Immature natural killer cell (primary cell): ENCODE measurements at places on chromosomes 6 and 20. TPM values are rescaled to one million over a fixed set of nuclear protein-coding genes. Genes with fewer than 3 reads are reported as not detected.

The GPR31 gene
- polyA plus RNA-seq = not detected

The HCK gene
- polyA plus RNA-seq = 8.8 TPM

The TPD52L1 gene
- polyA plus RNA-seq = 5.2 TPM

DNA sequence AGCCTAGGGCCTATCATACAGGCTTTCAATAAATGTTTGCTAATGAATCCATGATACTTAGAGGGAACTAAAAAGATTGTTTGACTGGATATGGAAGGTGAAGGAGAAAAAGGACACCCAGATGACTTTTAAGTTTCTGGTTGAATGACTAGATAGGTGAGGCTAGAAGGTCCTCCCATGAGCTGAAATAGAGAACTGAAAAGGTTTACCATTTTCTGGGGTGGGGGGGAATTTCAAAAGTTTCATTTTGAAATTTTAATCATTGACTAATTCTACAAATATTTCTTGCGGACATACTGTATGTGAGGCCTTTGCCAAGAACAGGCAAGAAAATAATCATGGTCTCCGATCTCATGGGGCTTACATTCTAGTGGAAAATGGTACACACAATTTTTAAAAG, 17.9 kb upstream of the ZBTB2 start:
- H3K27ac ChIP-seq = peak overlapping the region; percentile 56
- peaks cover 12% of the 10 kb centered on the region for H3K36me3 ChIP-seq
- DNase-seq = no peak
- peaks cover 59% of the 10 kb centered on the region for H3K4me1 ChIP-seq
- no peak overlapping the region for H3K4me3 ChIP-seq

DNA sequence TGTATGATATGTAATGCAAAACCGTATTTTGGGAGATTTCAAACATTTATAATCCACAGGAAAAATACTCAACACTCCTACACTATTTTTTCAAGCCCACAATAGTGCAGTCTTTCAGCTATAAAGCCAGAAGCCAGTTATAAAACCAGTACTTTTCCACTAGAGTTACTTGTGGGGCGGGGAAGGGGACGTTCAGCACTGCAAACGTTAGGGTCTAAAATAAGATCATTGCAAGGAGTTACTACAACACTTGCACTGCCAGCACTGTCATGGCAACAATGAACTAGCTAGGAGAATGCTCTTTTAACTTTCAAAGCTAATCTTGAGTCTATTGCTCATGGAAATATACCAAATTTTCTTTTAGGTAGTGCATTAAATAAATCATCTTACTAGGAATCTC, 14.7 kb downstream of the SESN1 start:
- DNase-seq = no peak
- no peaks in the 10 kb centered on the region for H3K27me3 ChIP-seq
- peaks cover 4% of the 10 kb centered on the region for H3K36me3 ChIP-seq
- no peak overlapping the region for H3K4me3 ChIP-seq

GRCh38 chr6:111706841-111707391, 101.2 kb upstream of the TRAF3IP2 start:
- no peak for DNase-seq
- H3K36me3 ChIP-seq = peaks cover 45% of the 10 kb centered on the region
- no peaks in the 10 kb centered on the region for H3K27me3 ChIP-seq
- peaks cover 52% of the 10 kb centered on the region for H3K4me1 ChIP-seq
- no peak overlapping the region for H3K4me3 ChIP-seq

GRCh38 chr20:4607287-4607713, 114.4 kb upstream of the PRND start:
- no peak overlapping the region for H3K27ac ChIP-seq
- no peak overlapping the region for H3K4me3 ChIP-seq

GRCh38 chr20:53100476-53100911, 128.3 kb downstream of the TSHZ2 start:
- H3K4me1 ChIP-seq = no peaks in the 10 kb centered on the region
- no peaks in the 10 kb centered on the region for H3K36me3 ChIP-seq
- DNase-seq = no peak
- no peak overlapping the region for H3K27ac ChIP-seq

DNA sequence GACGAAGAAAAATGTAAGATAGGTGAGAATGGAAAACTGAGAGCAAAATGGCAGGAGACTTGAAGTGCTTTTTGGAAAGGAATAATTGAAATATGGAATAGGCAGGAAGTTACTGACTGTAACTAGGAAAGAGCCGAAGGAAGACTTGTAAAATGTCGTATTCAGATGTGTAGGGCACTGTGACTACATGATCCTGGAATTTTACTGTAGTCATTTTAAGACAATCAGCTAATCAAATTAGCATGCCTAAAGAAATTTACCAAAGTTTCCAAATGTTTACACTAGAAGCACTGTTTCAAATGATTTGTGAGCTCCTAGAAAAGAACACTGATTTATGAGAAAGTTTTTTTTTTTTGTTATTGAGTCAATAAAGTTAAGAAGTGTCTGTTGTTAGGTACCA, 21.2 kb upstream of the ADIG start:
- no peaks in the 10 kb centered on the region for H3K27me3 ChIP-seq
- no peak overlapping the region for H3K4me3 ChIP-seq
- DNase-seq = no peak
- peak overlapping the region; percentile 3 for H3K27ac ChIP-seq
- H3K36me3 ChIP-seq = peaks cover 41% of the 10 kb centered on the region
- no peaks in the 10 kb centered on the region for H3K4me1 ChIP-seq
